ENCODE measurements at places on chromosomes 4 and X.

DNA sequence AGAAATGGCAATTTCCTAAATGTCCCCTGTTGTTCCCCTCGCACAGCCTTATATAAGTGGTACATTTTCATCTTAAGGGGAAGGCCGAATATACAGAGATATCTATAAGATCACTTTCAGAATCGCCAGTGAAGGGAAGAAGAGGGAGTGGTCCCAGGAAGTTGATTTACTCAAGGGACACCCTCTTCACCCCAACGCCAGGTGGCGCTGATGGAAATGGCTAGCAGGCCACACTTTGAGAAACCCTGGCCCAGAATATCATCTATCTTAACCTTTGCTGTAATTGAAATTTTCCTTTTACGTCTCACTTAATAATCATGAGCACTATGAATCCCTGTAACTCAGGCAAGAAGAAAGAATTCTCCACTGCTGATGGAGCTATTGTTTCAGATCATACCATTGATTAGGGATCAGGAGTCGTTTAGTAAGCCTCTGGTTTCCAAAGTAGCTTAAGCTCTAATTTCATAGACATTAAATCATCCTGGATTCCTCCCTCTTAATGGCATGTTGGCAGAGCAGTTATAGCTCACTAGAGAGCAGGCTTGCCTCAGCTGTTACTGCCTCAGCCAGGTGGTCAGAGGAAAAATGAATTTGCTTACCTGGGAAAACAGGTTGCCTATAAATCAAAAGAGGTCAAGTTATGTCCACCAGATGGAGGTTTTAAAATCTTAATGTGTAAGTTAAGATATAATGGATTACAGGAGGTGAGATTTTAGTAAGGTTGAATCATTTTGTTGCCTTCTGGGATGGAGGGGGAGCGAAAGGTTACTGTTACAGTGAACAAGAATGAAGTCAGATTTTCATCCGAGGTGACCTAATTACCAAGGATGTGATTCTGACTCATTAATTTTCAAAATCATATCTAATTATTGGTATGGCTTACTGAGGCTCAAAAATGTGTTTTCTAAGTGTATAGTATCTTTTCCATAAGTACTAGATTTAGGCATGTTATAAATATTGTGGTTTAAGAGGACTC lies 941.2 kb upstream of the TENM3 start:
- DNase-seq, result no peak

- DNase-seq, result no peak
Measured at GRCh38 chrX:71212536-71212935, 10.5 kb upstream of the GJB1 start.

DNA sequence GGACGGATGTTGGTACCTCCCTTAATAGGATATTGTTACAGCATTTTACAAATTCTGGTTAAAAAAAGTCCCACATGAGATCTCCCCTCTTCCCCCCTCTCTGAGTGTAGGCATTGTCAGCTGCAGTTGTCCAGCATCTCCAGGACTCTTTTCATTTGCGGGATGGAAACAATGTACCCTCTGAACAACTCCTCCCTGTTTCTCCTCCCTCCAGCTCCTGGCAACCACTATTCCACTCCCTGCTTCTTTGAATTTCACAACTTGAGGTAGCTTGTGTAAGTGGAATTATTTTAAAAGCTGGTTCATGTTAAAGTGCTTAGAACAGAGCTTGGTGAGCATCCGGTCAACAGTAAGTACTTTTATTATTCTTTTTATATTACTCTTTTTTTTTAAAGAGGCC lies 69.8 kb downstream of the TBL1X start:
- no peak for DNase-seq

DNA sequence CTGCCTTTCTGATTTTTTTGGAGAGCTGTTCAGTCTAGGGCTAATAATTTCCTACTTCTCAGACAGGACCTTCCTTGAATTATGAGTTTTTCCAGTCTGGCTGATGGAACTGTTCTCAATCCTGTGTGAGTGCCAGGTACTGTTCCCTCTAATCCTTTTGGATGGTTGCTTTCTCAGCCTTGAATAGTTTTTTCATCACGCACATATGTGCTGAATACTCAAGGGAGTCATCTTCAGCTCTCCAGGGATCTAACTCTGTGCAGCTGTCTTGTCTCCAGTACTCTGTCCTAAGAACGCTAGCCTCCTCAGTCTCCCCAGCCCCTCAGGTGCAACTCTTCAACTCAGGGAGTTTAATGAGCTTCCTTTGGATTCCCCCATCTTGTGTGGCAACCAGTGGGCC lies 93.2 kb downstream of the GASK1B start:
- no peak for DNase-seq

- no peak for DNase-seq
Measured at GRCh38 chrX:13099121-13099520, 54.7 kb upstream of the FAM9C start.

GRCh38 chr4:171221181-171221580 lies 592.0 kb upstream of the GALNTL6 start:
- no peak for DNase-seq

- no peak for DNase-seq
Measured at GRCh38 chr4:7845493-7846128, 94.0 kb downstream of the AFAP1 start.

- no peak for DNase-seq
Measured at GRCh38 chrX:1589356-1590130, 1.9 kb upstream of the AKAP17A start.

Data from stimulated activated CD8-positive, alpha-beta memory T cell treated with anti-CD3 and anti-CD28 coated beads, Interleukin-15, amount 100 ng/mL, for 4 hours (primary cell).